ENCODE measurements at places on chromosomes 1 and 21.

- DNase-seq: no peak
Measured at GRCh38 chr1:34876406-34876805, 16.9 kb upstream of the SMIM12 start.

DNA sequence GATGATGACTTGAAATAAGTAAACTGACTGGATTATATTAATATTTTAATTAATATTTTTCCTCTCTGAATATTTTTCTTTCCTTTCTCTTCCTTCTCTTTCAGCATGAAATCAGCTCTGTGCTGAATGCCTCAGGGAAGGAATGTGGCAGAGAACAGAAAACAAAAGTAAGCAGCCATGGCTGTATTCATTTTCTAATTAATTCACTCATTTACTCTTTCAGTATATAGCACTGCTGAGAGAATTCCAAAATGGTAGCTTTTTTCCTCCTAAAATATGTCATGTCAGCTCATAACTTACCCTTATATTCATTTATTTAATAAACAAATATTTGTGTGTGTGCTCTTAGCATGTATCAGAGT, 522.5 kb downstream of the PTPRC start:
- no peak for DNase-seq

GRCh38 chr1:113887402-113888175, at the start of gene BCL2L15:
BCL2L15 (minus strand) TSS chr1:113887581; CDS start chr1:113887375, 206 bp downstream.
- DNase-seq: no peak

DNA sequence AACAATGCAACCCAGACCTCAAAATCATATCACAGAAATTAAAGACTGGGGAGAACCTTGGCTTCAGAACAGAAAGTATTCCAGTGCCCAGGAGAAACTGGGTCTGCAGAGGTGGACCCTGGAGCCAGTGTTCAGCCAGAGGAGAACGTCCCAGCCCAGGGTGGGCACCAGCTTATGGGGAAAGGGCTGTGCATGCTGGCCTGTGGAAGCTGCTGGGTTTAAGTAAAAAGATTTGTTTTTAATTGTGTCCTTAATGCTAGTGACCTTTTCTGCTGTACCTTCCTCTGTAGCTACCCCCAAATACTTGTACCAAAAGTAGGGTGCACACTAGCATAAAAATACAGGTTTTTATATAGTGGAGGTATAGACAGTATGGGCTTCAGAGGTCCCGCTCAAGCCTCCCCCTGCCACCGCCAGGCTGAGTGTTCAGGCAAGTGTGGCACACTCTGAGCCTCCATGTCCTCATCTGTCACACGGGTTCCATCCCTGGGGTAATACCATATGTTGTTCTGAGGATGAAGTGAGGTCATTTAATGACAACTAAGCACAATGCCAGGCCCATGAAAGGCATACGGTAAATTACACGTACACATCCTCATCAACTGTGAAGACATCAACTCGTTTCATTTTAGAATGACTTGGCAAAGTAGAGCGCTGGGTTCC, 47.0 kb downstream of the SLC37A1 start:
- no peak for DNase-seq

Data from putamen (tissue), 1 donor.